ENCODE measurements at places on chromosomes 3 and 15.

- DNase-seq, result no peak
Observed at GRCh38 chr3:25046911-25047771, 380.9 kb upstream of the RARB start.

DNA sequence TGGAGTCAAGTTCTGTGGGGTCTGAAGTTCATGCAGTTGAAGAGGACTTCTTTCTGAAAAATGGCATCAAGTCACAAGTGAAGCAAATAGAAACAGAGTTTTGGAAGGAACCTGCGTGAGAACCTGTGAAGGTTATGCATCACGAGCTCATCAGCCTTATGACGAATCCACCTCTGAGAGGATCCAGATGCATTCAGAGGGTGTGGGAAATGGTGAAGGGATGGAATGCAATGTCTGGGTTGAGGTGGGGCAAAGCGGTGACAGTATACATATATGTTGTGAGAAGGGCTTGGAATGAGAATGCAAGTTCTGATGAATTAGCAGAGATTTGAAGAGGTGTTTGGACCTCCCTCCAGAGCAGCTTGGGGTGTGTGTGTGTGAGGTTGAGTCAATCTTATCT is 382.1 kb upstream of the TBL1XR1 start:
- DNase-seq, result no peak

DNA sequence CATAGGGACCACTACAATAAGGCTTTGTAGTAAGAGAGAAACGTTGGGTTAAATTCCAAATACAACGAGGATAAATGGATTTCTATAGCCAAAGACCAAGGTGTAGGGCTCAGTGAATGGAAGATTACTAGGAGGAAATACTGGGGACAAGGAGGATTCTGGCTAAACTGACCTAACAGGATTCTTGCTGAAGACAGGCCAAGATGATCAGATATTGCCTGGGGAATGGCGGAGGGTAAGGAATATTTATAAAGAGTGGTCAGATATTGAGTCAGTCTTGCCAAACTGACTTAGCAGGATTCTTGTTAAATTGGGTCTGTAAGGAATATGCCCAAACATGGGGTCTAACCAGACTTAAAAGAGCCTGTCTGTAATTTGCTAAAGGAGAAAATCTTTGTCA is 463.8 kb downstream of the EDEM1 start:
- DNase-seq, result no peak

DNA sequence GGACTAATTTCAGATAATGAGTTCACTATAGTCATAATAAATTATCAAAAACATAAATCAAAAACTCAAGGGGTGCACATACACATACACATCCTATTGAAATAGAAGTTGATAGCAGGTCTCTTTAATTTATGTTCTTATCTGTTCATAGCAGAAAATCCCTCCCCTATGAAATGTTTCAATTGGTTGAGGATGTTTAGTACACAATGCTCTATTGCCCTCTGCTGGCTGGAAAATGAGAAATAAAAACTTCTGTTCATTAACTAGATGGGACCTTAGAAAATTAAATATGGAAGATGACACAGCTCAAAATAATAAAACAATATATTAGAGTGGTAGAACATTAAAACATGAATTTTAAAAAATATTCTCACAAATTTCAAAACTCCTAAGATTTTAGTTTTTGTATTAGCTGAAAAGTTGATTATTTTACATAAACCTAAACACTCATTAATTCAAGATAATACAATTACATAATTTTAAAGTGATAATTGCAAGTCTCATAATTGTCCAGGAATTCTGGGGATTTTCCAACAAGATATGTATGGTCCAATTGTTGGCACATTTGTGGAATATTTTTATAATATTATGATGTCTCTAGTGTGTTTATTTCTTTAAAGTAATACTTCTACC is 735.0 kb downstream of the ROBO1 start:
- no peak for DNase-seq

DNA sequence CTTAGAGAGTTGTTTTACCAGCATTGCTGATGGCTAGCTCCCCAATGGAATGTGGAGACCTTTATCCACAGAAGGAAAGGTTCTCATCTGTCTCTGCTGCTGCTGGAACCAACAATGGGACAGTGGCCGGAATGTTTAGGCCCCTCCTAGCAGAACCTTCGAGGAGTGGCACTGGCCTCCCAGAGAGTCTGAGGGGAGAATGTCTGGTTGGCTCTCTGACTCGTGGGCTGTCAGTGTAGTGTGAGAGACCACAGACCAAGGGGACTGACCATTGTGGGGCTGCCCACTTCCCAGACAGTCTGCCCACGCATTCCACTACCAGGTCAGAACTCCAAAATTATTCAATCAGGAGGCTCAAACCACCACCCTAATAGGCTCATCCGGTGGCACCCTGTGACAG is 5.1 kb downstream of the RASL12 start:
- peak; percentile 43 for DNase-seq

DNA sequence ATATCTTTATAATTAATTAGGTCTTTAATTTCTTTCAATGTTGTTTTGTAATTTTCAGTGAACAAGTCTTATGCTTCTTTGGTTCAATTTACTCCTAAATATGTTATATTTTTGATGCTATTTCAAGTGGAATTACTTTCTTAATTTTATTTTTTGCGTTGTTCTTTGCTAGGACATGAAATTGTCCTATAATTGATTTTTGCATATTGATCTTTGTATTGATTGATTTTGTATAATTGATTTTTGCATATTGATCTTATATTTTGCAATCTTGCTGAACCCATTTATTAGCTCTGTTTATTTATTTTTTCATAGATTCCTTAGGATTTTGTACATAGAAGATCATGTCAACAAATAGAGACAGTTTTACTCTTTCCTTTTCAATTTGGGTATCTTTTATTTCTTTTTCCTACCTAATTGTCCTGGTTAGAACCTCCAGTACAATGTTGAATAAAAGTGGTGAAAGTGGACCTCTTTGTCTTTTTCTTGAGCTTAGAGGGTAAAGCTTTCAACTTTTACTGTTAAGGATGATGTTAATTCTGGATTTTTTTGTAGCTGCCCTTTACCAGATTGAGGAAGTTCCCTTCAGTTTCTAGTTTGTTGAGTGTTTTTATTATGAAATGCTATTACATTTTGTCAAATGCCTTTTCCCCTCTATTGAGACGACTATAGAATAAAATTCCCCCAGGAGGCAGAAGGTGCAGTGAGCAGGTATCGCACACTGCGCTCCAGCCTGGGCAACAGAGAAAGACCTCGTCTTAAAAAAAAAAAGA is 36.8 kb upstream of the CCDC50 start:
- no peak for DNase-seq

DNA sequence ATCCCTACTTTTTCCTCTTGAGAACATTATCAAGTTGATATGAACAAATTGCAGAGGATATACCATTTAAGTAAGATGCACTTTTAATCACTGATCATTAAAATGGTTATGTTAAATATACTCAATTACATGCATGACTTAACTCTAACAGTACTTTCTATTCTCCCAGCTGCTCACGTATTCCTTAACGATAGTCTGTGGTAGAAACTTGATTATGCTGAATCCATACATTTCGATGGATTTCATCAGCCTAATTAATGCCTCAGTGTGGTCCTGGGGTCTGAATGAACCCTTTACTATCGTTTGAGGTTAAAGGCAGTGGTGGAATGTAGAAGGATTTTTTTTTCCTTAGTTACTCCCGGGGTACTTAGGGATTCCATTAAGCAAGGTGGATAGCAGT is 18.6 kb downstream of the SOX2 start:
- no peak for DNase-seq

DNA sequence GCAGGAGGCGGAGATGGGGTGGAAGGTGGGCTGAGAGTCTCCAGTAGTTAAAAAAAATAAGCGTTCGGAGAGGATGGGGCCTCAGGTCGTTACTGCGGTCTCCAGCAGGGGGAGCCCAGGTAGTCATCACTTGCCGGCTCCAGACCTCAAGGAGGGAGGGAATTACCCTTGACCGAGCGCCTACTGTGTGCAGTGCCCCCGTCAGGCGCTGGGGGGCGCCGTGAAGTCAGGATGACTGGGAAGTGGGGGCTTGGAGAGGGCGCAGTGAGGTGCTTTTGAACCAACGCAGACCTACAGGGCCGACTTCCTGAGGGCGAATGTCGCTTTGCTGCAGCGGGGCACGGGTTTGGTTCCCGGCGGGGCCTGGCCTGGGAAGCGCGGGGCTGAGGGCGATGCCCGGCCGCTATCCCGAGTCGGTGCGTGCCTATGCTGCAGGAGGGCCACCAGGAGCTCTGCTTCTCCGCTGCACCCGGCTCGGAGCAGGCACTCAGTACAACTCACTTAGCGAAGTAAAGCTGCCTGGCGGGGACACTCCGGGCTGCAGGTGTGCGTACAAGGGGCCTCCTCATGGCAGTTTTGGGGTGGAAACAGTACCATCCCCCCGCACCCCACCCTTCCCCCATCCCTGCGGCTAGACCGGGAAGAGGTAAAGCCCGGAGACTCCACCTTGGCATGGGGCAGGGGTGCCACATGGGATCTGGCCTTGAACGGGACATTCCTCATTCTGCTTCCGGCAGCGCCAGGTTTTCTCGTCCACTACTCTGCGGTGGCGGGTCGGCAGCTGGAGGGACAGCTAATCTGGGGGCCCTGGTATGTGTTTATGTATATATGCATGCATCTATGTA is 79.8 kb downstream of the RHCG start:
- DNase-seq, result peak; percentile 86

GRCh38 chr15:57509126-57509525 is 82.6 kb upstream of the MYZAP start:
- DNase-seq, result no peak

DNA sequence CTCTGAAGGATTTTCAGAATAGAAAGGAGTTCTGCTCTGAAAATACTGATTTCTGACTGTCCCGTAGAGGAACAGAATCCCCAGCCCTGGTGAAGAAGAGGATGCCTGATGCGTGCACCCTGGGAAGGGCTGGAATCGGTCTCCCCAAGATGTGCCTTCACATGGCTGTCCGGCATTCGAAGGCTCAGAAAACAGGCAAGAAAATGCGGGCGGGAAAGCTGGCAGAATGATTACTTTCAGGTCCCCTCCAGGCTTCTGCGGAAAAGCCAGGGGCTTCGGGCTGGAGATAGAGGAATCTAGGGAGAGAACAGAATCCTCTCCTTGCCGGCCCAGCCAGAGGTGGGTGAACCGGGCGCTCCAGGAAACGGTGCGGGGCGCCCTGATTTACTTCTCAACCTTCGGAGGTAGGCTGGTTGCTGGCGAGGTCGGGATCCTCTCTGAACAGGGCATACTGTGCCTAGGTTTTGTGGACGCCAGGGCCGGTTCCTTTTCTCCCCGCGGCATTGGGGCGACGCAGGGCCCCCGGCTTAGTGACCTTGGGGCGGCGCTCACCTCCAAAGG is 2.5 kb downstream of the FOXL2NB start:
- DNase-seq, result no peak

DNA sequence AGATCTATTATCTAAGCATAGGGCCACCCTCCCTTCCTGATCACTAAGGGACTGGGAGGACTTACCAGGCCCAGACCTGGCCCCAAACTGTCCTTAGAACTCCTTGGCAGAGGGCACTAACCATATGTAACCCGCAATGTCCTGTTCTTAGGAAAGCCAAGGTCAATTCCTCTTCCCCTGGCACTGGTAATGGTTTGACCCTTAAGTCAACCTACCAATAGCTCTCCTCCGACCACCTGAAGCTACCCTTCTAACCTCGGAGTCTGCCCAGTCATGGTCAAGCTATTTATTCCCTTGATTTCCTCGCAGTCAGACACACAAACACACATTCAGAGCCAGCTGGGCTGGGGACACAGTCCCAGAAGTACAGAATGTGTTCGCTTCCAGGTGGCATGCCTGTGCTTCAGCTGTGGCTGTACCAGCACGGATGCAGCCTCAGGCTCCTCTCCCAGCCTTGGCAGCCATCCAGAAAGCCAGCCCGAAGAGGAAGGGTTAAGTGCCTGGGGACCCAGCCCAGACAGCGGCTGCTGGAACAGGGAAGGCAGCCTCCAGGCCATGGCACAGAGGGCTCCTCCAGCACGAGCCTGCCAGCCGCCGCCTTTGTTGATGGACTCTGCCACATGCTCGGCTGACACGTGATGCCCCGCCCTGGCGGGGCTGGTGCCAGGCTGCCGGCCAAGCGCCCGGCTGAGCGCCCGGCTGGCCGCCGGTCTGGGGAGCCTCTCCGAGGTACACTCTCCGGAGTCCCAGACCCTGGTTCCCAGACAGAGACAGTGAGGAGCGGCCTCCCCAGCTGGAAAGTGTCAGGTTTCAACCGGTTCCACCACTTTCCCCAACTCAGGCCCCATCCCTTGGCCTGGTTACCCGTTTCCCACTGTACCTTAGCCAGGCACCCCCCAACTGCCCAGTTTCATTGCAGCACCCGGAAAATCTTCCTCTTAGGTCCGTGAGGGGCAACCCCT is 5.5 kb downstream of the BMF start:
- peak; percentile 88 for DNase-seq

GRCh38 chr15:39362821-39363561 is 217.9 kb upstream of the THBS1 start:
- DNase-seq, result no peak

DNA sequence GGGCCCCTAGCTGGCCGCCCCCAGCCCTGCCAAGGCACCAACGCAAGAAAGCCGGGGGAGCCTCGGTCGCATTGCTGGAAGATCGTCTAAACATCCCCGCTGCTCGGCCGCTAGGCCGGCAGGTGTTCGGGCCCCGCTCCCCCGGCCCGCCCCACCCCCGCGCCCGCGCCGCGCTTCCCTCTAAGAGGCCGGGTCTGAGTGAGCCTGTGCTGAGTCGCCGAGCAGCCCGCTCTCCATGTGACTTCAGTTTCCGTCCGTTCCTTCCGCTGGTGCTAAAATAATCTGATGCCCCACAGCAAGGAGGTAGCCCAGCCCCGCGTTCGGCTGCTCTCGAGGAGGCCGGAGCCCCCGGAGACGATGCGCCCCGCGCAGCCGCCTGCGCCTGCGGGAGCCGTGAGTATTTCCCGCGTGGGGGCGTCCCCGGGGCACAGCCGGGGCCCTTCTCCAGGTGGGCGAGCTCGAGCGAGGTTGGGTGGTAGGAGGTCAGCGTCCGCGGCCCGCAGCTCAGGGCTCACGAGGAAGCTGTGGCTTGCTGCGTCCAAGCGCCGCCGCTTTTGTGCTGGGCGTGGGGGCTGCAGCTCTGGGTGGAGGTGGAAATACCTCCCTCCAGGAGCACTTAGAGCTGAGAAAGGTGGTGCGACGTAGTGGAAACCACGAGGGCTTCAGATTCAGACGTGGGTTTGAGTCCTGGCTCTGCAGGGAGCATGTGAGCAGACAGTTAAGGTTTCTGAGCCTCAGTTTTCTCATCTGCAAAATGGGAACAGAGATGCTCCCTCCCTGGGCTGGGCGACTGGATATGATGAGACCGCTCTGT is at the start of gene NRROS:
Gene NRROS, plus strand, starts transcription at position 212 of the 814 bp plus-strand sequence. CDS start 14,846 bp downstream, outside the sequence.
- DNase-seq, result peak; percentile 95

GRCh38 chr3:170762064-170762463 is 107.9 kb downstream of the RPL22L1 start:
- DNase-seq, result no peak

- peak; percentile 54 for DNase-seq
Observed at GRCh38 chr15:31260646-31261265, 65.9 kb upstream of the KLF13 start.

DNA sequence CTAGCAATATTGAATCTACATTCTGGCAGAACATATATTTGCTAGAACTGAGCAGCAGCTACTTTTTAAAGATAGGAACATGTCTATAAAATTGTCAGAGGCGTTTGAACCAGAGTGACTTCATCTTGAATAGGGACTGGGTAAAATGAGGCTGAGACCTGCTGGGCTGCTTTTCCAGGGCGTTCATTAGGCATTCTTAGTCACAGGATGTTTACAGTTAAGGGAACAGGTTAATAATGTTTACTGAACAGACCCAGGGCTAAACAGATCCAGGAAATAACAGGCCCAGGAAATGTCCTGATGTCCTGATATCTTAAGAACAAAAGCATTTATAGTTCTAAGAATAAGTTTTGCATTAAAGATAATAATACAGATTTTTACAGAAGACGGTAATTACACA is 34.5 kb upstream of the B3GALNT1 start:
- no peak for DNase-seq
